ENCODE measurements at places on chromosomes 16 and 17. TPM values are rescaled to one million over a fixed set of nuclear protein-coding genes. Genes with fewer than 3 reads are reported as not detected.

DNA sequence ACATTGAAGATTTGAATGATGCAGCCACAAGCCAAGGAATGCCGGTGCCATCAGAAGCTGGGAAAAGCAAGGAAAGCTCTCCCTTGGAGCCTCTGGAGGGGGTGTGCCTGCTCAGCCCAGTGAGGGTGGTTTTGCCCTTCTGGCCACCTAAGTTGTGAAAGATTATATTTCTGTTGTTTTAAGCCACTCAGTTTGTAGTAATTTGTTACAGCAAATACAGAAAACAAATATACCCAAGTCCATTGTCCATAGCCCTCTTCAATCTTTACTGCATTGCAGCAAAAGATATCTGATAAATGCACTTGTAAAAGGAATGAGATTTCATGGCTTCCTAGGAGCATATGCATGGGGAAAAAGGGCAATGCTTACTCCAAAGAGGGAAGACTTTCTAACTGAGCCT lies 447.9 kb downstream of the HAPSTR1 start:
- no peak for DNase-seq

GRCh38 chr16:82541103-82541502 lies 85.7 kb upstream of the CDH13 start:
- no peak for DNase-seq

- peak; percentile 85 for DNase-seq
Observed at GRCh38 chr16:76780556-76780955, 410.4 kb upstream of the MON1B start.

GRCh38 chr17:64289741-64290141 lies 26.7 kb upstream of the TEX2 start:
- no peak for DNase-seq

DNA sequence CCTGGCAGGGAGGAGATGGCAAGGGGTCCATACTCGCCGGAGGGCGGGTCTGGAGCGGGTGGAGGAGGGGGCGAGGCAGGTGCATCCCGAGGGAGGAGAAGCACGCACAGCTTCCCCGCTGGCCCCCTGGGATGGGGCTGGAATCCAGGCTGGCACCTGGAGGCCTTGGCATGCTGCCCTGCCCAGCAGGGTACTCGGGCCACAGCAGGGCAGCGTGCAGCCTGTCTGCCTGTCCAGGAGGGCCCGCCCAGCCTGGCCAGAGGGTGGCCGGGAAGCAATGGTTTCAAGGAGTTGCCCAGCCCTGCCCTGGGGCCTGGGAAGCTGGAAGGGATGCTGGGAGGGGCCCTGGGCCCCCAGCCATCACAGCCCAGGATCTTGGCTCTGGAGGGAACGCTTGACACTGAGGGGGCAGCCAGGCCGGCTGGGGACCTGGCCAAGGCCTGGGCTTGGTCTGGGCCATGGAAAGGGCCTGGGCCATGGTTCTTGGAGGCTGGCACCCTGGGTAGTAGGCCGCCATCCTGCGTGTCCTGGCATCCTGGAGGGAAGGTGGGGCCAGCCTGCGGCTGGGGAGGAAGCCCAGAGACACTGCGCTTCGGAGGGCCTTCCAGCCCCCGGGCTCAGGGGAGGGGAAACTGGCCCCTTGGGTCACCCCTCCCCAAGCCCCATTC lies 1.1 kb downstream of the GLIS2 start:
- peak; percentile 57 for DNase-seq

GRCh38 chr16:57226701-57227621 lies 18.1 kb upstream of the ARL2BP start:
- no peak for DNase-seq

GRCh38 chr16:31262084-31262483 lies 2.3 kb downstream of the ITGAM start:
- no peak for DNase-seq

DNA sequence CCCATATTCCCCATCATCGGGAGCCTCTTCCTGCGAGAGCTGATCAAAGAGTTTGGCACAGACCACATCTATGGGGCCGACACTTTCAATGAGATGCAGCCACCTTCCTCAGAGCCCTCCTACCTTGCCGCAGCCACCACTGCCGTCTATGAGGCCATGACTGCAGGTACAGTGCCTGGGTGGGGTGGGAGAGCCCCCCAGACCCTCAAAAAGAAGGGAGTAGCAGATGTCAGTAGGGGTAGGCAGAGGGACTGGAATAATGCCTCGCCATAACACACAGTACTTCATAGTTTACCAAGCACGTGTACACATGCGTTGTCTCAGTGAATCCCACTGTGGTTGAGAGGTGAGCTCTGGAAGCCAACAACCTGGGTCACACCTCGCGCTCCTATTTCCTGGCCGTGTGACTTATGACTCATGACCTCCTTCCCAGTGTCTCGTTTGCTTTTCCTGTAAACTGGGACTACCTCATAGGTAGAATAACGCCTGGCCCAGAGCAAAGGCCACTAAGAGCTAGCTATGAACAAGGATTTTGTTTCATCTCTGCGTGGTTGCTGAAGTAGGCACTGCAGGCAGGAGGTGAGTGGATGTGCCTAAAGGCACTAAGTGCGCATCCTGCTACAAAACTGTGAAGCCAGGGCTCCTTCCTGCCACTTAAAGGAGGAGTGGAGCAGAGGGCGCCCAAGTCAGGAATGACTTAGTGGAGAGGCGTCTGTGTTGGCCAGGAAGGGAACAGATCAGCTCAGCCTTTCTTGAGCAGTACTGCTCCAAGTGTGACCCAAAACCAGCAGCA lies 5.2 kb downstream of the NAGLU start:
- DNase-seq: peak; percentile 57

DNA sequence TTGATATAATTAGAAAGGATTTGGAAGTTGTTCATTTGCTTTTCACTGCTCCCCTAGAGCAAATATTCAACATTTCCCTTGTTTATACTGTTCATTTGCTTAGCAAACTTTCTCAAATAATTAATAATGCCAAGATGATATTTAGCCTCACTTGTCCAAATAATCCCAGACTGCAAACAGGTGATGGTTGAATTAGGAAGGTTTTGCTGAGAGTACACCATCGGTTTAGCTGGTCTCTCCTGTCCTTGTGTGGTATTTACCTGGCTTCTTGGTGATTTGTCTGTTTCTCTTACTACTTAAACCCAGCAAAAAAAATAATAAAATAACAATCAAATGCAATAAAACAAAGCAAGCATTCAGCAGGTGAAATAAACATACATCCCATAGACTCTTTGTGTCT lies 6.5 kb downstream of the KATNIP start:
- DNase-seq: no peak

DNA sequence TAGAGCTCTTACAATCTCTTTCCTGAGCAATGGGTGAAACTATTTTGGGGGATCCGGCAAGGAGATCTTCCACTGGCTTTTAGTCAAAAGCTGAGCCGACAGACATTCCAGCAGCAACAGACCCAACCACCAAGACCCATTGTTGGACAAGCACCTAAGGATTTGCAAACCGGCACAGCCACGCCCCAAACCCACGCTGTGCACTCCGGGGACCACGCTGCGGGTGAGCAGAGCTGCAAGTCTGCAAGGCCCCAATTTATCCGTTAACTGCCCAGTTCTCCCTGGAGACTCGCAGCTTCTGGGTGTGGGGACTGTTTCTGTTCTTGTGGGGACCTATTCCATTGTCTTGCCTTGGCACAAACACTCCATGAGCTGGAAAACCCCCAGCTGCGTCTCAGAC lies 45.9 kb downstream of the C16orf95 start:
- no peak for DNase-seq

GRCh38 chr16:66603537-66604375 lies 748 bp upstream of the CMTM3 start:
- no peak for DNase-seq

- no peak for DNase-seq
Observed at GRCh38 chr17:34126496-34126895, 128.6 kb upstream of the CCL2 start.

GRCh38 chr17:79652999-79653643 lies 42.3 kb upstream of the RBFOX3 start:
- DNase-seq: no peak

Gene NGFR
- total RNA-seq: not detected

Gene FAM222B
- 6.5 TPM for total RNA-seq

Gene CFAP97D1
- total RNA-seq: 0.12 TPM

Gene CDH8
- total RNA-seq: 1.3 TPM

Measured in PC-3 (cell line).